ENCODE measurements at places on chromosomes 2 and 18.

DNA sequence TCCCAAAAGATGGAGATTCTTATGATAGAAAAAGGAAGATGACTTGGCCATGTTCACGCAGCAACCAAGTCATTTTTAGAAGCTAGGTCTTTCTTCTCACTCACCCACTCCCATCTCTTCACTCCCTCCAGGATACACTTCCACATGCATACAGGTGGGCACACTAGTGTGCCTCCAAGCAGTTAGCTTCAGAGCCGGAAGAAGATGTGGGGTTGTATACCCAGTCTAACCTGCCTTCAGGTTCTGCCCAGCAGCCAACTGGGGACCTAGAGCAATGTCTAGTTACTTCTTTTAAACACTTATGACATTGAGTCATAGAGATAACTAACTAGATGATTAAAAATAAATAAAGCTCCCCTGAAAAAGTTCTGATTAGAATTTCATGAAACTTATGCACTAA, 21.8 kb upstream of the TANK start:
- DNase-seq = no peak

DNA sequence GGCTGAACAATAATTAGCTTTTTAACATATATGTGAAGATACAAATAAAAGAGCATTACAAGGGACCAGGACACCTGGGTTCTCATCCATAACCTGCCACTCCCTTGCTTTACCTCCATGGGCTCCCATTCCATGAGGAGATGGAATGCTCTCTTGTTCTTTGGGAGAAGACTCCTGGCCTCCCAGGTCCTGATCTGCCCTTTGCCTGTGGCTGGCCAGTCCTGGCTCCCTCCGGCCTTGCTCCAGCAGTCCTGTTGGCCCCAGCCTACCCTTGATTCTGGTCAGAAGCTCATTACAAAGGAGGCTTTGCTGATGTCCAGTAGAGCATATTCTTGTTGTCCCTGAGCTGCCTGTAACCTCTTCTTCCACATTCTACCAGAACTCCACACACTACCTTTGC, 60.3 kb downstream of the ADD2 start:
- no peak for DNase-seq

DNA sequence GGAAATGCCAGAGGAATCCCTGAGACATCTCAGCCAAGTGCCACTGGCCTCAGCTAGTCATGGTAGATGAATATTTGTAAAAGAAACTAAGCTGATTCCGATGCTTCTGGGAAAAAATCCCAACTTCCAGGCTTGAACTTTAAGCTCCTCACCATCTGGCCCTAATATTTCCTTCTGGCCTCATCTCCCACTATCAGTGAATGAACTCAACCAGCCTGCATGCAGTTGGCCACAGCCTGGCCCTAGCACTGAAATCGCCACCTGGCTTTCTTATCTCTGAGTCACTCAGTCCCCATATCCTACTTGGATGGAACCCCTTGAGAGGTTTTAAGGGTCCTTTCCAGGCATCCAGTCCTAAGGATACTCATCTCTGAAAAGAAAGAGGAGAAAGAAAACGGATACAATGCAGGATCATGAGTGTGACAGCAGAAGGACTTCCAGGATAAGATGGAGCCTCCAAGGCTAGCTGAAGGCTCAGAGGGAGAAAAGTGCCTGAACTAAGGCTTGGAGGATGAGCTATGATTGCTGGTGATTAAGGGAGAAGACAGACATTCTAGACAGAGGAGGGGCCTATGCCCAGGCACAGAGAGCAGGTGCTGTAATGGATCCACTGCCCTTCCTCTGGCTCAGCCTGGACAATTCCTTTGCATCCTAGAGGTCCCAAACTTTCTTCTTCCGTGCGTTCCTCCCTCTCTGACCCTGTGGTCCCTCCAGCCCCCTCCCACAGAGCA, 141.5 kb upstream of the MYCN start:
- DNase-seq = peak; percentile 98

DNA sequence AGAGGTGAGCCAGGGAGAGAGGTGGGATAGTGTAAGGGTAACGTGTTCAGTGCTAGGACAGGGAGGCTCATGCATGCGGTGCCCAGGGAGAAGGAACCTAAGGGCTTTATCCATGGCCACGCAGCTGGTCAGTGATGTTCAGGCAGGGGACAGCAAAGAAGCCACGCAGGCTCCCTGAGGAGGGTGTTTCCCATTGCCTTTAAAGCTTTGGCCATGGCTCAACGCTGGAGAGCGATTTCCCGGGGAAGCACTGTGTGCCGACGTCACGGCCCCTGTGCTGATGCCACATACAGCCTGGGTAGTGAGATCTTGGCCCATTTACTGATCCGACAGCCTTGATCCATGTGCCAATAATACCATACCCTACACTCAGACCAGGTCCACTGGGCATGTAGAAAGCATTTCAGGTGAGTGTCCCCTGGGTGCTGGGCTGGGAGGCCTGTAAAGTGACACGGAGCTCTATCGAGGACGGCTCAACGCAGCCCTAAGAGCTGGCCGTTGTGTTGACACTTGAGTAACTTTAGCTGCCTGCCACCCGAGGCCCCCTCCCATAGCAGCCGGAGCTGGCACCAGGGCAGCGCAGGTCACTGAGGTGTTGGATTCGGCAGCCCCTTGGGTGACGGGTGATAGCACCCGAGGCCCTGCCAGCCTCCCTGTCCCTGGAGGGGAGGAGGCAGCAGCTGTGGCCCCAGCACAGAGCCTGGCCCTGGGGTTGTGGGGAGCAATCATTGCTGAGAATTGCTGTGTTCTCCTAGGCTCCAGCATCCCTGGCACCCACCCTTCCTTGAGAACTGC, 41.4 kb downstream of the PDIA6 start:
- no peak for DNase-seq

DNA sequence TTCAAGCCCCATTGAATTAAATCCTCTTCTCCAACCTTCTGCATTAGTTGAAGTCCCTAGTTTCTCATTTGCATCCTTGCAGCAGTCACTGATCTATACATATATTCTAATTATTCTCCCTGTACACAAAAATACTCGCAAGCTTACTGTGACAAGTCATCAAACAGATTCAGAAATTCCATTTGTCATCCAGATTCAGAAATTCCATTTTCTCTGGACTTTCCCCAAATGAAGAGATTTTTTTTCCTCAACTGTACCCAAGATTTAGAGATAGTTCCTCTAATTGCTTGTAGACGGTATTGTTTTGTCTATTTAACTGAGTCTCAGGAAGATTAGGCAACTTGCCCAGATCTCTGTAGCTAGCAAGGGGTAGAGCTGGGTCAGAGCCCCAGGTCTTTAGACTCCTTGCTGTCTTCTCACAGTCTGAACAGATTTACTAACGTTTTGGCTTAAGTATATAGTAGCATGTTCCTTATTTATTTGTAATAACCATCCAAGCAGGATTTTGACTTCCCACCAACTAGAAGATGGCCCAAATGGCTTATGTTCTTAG, 34.2 kb downstream of the RAB12 start:
- DNase-seq = no peak

DNA sequence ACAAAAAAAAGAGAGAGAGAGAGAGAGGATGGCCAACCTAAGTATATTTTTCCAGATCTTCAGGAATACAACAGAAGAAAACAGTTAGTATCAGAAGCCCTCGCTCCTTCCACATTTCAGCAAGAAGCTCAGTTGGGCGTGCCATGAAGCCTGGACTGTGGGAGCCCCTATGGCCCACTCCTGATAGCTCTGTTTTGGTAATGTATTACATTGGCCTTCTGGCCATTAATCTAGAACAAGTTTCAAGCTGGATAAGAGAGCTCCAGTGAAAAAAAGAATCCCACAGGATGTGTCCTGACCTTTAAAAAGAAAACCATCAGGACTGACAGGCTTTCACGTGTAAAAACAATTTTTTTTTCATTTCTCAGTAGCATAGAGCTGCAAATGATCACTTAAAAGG, 197.9 kb downstream of the ICOS start:
- DNase-seq = no peak

GRCh38 chr2:232569541-232569940, 19.1 kb downstream of the EIF4E2 start:
- DNase-seq = no peak

GRCh38 chr18:12315911-12316310, 7.9 kb downstream of the TUBB6 start:
- DNase-seq = no peak

GRCh38 chr2:23695890-23696751, 230.8 kb downstream of the ATAD2B start:
- DNase-seq = no peak
